Putamen (tissue), 1 donor: ENCODE measurements at places on chromosomes 11 and 22.
A peak's percentile ranks its signal among the peaks of the same experiment; 100 is the strongest.

GRCh38 chr11:123407130-123407995, 22.7 kb upstream of the GRAMD1B start:
- no peak for DNase-seq

DNA sequence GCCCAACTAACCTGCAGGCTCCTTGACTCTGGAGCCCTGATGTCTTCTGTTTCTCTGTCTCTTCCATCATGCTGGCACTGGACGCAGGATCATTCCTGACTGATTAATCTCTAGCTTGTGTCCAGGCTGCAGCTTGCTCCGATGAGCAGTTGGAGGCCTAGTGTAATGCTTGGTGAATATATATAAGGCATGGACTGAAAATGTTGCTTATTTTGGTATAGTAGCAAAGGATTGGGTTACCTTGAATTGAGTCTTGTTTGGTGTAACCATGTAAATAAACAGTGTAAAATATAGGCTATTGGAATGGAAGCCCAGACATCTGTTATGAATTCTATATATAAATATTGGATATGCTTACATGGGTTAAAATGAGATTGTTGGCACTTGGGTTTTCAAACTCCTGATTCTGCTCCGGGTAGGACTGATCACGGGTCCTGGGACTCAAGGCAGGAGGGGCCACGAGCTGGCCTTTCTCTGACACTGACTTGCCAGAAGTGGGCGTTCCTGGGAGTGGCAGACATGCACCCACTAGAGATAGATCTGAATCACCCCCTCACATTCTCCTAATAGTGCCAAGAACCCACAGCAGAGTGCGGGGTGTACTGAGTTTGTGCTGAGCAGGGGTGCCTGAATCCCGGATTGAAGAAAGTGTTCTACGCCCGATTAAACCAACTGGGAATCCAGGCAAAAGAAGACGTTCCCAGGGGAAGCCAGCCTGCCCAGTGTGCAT, 25.8 kb downstream of the LRP5 start:
- peak; percentile 73 for DNase-seq

- no peak for DNase-seq
Observed at GRCh38 chr11:90310210-90310609, 87.4 kb upstream of the CHORDC1 start.

- no peak for DNase-seq
Observed at GRCh38 chr22:32858121-32858703, 56.7 kb downstream of the TIMP3 start.

GRCh38 chr11:62974848-62975522, 9.8 kb downstream of the SLC22A6 start:
- no peak for DNase-seq

DNA sequence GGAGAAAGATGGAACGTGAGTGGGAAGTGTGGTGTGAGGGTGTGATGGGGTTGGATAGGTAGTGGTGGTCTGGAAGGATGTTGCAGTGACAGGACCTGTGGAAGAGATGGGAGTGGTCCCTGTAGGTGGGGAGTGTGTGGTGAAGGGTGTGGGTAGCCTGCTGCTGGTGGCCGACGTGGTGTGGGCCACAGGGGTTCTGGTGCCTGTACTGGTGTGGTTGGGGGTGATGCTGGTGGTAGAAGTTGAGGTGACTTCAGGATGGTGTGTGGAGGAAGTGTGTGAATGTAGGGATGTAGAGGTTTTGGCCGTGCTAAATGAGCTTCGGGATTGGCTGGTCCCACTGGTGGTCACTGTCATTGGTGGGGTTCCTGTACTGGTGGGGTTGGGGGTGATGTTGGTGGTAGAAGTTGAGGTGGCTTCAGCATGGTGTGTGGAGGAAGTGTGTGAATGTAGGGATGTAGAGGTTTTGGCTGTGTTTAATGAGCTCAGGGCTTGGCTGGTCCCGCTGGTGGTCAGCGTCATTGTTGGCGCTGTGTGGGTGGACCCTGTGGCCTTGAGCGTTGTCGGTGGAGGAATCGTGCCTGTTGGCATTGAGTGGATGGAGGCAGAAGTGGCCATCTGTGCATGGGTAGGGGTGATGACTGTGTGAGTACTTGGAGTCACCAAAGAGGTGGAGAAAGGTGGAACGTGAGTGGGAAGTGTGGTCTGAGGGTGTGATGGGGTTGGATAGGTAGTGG, 19.1 kb downstream of the MUC6 start:
- DNase-seq = no peak

DNA sequence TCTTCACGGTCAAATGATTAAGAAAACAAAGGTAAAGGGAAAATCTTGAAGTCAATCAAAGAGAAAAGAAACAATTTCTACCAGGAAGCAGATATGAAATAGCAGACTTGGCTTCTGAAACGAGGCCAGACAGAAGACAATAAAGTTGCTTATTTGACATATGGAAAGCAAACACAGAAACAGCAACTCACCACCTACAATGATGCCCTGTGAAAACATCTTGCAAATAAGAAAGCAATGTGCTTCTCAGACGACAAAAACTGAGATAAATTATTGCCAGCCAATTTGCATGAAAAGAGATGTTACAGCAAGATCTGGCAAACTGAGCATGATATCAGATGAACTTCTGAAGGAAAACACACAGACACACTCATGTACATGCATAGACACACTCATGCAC, 45.9 kb upstream of the CTSC start:
- DNase-seq = no peak

DNA sequence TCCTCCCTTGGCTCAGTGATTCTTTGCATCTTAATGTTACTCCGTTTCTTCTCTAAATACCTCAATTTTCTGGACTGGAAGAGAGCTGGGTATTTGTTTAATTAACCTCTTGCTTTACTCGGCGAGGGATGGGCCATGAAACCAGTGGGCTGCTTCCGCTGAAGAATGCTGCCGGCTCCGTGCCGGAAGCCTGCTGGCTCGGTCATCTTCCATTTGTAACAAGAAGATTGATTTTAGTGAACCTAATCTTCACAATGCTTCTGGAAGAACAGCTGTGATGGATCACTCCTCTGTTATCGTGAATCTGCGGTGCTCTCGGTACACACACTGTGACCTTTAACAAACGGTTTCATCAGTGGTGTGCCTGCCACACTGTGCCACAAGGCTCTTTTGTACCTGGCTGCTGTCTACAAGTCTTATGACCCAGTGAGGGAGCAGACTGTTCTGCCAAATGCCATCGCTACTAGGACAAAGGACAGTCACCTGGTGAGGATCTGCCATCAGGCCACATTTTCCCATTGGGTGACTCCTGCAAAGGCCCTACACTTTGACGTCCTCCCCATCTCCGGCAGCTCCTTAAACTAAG, 25.3 kb upstream of the PARVB start:
- no peak for DNase-seq

DNA sequence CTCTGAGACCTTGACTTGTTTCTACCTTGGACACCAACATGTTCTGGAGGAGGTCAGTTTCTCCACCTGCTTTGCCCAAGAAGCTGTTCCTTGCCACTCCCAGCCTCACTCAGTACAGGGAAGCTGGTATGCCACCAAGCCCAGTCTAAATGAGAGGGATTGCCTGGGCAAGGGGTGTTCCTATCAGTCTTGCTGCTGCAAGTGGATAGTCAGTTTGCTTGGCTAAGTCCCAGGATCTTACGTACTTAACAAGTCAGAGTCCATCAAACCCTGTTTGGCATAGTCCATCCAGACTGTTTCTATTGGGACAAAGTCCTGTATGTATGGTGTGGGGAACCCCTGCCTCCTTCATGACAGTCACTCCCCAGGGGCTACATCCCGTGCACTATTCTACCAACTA, 66.6 kb downstream of the RPL27A start:
- no peak for DNase-seq

GRCh38 chr22:19231986-19232385, 53.5 kb upstream of the SLC25A1 start:
- no peak for DNase-seq

DNA sequence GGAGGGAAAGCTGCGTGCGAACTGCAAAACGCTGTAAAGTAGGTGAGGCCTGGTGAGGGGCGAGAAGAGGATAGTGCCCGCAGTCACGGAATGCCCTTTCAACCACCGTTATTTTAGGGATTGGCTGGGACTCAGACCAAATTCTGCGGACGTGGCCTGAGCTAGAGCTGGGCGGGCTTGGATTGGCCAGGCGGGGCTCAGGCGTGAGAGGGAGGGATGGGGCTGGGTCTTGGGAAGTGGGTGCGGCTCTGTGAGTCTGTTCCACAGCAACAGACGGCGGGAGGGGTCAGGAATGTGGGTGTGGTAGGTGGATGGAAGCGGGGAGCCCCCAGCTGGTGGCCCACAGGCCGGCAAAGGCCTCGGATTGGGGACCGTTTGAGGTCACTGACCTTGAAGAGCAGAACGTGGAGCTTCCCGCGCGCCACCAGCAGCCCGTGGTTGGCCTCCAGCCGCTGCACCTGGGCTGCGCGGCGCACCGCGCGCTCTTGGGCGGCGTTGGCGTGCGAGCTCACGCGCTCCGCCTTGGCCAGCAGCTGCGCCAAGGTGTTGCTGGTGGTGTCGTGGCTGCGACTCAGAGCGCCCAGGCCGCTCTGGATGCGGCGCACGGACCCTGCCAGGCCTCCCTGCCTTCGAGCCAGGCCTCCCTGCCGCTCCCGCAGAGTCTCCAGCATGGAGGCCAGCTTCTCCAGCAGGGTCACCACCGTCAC, 444 bp downstream of the CAVIN3 start:
- DNase-seq = no peak

DNA sequence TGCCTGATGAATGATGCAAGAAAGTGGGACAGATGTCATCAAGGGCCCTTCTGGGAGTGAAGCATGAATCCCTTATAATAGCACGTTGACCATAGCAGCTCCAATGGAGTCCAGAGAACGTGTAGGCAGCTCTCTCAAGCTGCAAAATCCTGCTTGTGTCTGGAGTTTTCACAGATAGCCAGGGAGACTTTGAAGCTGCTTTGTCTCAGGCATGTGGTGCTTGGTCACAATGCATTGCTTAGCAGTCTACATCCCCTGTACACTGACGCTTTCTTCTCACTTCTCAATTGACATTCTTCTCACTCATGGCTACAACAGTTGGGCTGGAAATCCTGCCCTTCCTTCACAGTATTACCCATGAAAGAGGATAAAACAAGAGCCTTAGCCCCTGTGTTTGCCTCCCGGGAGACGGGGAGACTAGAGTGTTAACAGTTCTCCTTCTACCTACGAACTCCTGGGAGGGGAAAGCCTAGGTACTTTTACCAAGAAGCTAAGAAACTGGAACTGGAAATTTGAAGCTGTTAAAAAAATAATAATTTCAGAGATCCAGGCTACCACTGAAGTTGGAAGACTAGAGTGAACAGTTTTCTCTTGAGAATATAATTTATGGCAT, 20.7 kb upstream of the MMP7 start:
- no peak for DNase-seq

DNA sequence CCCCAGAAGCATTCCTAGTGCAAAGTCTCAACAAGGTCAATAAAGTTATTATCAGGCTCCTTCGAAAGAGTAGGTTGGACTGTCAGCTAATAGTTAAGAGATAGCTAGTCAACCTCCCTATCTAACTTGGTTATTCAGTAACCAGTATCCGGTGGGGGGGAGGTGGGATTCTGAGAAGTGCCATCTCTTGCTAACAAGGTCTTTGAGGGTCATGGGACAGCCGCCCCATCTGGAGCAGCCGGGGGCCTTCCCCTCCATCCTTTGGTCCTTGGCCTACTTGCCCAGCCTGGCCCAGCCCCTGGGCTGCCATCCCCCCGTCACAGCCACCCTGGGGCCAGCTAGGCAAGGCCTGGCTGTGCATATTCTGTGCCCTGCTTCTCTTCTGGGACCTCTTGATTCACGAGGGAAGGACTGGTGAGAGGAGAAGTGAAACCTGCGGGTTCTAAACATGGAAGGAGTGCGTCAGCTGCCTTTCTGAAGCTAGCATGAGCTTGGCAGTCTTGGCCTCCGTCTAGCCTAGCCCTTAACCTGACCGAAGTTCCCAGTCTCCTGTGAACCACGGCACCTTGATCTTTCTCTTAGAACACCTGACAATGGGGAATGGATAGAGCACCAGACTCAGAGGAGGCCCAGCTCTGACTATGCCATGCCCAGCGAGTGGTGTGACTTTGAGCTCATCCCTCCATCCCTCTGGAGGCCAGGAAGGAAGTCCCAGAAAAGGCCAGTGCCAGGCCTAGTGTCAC, 9.3 kb downstream of the SLC37A2 start:
- DNase-seq = peak; percentile 32

DNA sequence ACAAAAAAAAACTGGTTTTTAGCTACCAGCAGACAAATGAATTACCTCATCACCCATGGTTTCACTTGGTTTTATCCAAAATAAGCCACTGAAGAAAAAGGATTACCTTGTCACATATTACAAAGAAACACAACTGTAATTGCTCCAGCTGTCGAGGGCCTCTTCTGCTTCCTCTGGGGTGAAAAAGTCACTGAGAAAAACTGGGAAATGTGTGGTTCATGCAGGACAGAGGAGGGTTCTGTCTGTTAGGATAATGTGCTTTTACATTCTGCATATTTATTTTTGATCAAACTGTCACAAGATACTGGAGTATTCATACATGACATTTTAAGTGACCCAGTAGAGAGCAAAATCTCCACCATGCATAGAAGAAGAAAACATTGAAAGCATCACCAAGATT, 211.7 kb downstream of the NAV2 start:
- no peak for DNase-seq

DNA sequence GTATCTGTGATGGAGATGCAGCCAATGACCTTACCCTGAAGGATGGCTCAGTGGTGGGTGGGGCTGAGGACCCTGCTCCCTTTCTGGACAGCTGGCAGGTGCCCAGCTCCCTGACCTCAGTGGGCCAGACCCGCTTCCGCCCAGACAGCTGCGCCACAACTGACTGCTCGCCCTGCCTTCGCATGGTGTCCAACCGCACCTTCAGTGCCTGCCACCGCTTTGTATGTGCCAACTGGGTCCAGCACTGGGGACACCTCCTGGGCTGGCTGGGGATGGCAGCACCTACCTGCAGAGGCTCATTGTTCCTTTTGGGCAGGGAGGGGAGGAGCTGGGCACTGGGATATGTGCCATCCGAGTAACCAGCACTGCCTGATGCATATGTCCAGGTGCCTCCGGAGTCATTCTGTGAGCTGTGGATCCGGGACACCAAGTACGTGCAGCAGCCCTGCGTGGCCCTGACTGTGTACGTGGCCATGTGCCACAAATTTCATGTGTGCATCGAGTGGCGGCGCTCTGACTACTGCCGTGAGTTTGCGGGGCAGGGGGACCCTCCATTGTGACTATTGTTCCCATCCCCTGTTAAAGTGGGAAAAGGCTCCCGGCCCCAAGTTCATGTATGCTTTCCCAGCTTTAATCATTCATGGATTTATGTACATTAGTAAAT, 84.8 kb downstream of the OTOG start:
- DNase-seq = no peak
